ENCODE measurements at places on chromosomes 6 and 20.

DNA sequence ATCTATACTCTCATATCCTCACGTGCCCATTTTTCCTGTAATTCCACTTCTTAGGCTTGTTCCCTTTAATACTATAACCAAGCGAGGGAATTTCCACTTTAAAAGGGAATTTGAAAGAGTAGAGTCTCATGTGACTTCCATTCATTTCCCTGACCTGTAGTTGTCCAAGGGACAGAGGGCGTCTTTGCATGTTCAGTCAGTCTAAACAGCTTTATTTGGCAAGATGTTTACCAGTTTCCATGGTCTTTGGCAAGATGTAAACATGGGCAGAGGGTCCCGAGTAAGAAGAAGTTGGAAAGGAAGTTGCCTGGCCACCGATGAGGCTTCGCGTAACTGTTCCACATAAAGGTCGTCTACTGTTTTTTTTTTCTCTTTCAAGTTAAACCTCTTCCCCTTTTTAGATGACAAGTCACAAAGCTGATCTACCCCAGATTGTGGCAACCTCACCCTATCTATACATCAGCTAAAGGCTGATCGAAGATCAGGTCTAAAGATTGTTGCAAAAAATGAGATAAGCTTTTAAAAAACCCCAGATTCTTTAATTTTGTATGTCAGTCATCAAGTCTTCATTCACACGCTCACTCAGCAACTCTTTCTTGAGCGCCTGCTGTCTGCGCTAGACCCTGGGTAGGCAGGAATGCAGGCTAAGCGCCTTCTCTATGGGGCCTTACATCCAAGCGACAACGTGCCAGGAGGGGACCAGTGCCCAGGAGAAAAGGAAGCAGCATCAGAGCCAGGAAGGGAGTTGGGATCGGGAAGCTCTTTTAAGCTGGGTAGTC lies 31.7 kb upstream of the CCR6 start:
- DNase-seq = no peak

GRCh38 chr6:134634966-134635365 lies 314.9 kb downstream of the ALDH8A1 start:
- DNase-seq = no peak

- DNase-seq = peak; percentile 13
Measured at GRCh38 chr20:34475979-34476736, 40.1 kb upstream of the DYNLRB1 start.

DNA sequence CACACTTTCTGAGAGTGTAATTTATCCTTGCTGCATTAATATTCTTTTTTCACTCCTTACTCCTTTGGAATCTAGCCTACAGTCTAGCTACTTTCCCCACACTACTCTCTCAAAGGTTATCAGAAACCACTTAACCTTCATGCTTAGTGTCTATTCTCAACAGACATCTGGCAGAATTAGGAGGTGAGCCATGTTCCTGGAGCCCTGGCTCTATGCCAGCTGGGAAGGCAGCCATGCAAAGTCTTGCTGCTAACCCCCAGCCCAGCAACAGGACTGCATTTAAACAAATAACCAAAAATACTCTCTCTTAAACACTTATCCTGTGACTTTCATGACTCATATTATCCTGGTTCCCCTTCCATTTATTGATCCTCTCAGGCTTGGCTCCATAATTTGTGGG lies 260.2 kb downstream of the BCKDHB start:
- DNase-seq = peak; percentile 75
